GM19239 (cell line): ENCODE measurements at places on chromosomes 12 and 14.

- DNase-seq = no peak
Measured at GRCh38 chr14:38592764-38593442, 337.0 kb upstream of the CLEC14A start.

GRCh38 chr14:93759719-93760307 lies 28.5 kb downstream of the PRIMA1 start:
- DNase-seq = no peak

- DNase-seq = no peak
Measured at GRCh38 chr12:68452078-68452715, 120.0 kb upstream of the MDM1 start.

GRCh38 chr12:102946042-102946441 lies 11.4 kb upstream of the ASCL1 start:
- no peak for DNase-seq

GRCh38 chr14:103341250-103342129 lies 7.5 kb downstream of the EIF5 start:
- no peak for DNase-seq

DNA sequence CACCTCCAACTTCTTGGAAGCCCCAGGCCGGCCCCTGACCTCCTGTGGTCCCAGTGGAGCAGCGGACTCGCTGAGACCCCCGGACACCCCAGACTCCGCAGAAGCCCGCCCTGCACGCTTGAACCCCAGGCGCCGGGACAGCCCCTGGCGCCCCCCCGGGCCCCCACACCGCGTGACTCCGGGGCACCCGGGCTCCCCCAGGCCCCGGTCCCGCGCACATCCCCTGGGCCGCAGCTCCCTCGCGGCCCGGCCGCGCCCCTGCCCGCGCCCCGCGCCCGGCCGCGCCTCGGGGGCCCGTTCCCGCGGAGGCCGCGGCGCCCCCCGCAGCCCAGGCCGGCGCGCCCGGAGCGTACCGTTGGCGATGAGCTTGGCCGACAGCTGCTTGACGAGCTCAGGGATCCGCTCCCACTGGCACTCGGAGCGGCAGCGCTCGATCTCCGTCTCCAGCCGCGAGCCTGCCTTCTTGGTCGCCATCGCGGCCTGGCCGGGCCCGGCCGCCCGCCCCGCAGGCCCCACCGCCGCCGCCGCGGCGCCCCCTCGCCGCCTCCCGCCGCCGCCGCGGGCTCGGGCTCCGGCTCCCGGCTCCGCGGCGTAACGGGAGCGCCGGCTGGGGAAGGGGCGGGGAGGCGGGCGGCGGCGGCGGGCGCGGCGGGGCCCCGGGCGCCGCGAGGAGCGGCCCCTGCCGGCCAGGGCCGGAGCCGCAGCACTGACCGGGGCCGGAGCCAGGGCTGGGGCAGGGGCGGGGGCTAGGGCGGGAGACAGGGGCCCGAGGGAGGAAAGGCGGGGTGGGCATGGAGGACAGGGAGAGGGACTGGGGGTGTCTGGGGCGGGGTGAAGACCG lies at the start of gene TTC7B:
TSS of gene TTC7B (minus strand) at position 609 of the 841 bp plus-strand sequence. CDS start at position 474, 135 bp downstream.
- DNase-seq = peak; percentile 90

DNA sequence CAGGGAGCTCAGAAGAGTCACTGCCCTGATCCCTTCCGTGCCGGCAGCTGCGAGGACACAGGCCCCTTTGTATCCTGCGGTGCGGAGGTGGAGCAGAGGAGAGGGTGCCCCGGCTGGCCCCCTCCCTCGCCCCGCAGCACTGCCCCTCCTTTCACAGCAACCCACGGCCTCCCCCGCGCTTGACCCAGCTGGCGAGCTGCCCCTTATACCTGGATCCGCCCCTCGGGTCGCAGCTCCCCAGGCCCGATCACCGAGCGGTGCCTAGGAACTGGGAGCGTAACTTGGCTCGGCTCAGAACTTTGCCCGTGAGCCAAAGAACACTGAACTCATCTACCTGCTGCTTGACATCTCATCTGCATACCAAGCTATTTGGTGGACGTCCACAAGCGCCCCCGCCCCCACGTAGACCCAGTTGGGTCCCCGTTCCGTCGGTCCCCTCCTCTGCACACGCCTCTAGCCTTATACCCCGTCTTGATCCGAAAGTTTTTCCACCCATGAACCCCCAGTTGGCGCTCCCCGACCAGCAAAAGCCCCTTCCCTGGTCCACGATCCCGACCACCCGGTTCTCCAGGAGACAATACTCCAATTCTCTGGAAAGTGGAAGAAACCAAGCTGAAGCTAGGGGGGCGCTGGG lies 697 bp upstream of the DNAJC14 start:
- DNase-seq = peak; percentile 29

GRCh38 chr14:94635154-94635553 lies 23.0 kb downstream of the SERPINA3 start:
- no peak for DNase-seq

GRCh38 chr14:67837011-67837624 lies 17.5 kb downstream of the RAD51B start:
- DNase-seq = no peak

DNA sequence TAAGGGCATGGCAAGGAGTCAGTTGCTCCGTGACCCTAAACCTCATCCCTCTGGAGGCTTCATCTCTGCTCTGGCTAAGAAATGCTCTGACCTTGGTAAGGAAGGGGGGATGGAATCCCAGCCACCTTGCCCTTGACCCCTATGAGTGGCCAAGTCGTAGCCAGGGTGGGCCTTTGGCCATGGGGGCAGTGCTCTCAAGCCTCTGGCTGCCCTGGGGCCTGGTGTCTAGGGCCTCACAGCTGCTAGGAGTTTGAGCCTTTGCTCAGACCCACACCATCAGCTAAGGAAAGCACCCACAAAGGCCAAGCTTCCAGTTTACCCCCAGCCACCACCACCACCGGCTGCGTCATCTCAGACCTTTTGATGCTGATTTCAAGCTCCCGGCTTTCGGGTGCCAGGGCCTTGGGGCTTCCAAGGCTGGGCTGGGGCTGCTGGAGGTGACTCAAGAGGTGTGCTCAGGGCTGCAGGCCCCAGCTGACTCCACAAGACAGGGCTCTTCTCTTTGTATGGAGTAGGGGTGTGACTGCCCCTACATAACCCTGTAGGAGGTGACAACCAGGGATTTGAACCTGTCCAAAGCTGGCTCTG lies 3.7 kb downstream of the ASB2 start:
- no peak for DNase-seq

DNA sequence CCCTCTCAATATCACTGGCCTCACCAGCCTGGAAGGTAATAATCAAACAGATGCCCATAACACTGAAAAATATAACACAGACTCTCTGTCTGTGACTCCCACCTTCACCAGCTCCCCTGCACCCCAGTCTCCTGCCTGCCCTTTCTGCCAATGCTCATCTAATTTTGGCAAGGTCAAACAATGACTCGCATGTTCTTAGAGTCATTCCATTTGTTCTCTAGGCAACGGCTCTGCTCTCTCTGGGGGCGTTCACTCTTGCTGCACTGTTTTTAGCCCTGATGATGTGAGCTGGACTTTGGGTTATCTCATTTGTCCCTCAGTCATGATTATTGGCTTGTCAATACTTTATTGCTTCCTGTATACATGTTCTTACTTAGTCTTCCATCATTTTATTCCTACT lies 691.8 kb downstream of the FLRT2 start:
- DNase-seq = no peak

DNA sequence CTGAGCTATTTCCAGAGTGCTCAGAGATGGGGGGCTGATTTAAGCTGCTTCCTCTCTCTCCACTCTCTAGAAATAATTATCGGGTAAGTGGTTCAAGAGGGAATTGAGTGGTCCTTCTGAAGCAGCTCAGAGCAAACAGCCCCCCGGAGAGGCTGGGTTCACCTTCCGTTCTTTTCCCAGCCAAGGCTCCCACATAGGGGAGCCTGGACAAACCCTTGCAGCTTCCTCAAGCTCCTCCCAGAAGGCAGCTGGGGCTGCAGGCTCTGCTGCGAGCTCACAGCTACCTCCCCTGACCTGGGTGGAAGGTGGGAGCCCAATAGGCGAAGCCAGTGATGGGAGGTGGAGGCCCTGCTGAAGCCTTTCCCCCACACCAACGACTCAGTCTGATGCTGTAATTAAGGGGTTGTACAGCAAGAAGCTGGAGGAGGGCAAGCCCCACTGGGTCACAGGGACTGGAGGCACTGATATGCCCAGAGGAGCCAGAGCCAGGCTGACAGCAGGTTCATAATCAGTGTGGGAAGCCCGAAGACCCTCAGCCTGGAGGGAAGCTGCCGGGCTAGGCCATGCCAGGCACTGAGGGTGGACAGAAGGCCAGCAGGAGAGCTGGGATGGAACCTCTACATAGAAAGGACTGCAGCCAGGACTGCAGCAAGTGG lies 52.4 kb downstream of the ARL6IP4 start:
- DNase-seq = no peak

DNA sequence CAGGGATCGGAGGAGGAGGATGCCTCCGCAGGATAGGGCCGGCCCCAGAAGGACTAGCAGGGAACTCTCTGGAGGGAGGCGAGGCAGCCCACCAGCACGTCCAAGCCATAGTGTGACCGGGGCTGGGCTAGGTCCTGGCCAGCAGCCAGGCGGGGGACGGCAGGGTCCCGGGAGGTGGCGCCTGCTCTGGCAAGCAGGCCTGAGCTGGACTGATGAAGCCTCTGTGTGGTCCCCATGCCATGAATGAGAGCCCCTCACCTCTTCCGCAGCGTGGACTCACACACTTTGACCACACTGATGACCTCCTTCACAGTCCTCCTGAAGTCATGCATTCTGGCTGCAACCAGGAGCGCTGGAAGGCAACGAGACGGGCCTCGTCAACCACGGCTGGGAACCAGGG lies 19.8 kb upstream of the BTBD6 start:
- DNase-seq = no peak

DNA sequence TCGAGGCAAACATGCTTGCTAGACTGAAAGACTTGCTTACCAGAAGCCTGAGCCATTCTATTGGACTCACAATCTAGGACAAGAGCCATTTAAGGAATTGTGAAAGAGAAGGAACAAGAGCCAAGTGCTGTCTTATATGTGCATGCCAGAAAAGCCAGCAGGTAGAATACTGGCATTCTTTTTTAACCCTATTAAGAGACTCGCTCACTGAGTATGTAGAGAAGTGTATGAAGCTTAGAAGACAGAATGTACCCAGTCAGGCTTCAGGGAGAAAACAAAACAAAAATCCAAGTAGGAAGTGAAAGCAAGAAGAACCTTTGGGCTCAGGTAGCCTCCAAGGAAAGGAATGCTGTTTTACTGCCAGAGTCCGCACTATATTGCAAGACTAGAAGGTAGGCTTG lies 65.9 kb downstream of the DCAF5 start:
- DNase-seq = no peak
